Thymus (tissue), 14 donors: ENCODE measurements at places on chromosomes 4 and X. TPM values are rescaled to one million over a fixed set of nuclear protein-coding genes. Genes with fewer than 3 reads are reported as not detected.

GRCh38 chrX:40007131-40007755 is 90.5 kb downstream of the BCOR start:
- peaks cover 88% of the 10 kb centered on the region for H3K27me3 ChIP-seq
- no peak for DNase-seq
- H3K4me3 ChIP-seq = no peak overlapping the region
- H3K27ac ChIP-seq = no peak overlapping the region
- H3K36me3 ChIP-seq = no peaks in the 10 kb centered on the region

DNA sequence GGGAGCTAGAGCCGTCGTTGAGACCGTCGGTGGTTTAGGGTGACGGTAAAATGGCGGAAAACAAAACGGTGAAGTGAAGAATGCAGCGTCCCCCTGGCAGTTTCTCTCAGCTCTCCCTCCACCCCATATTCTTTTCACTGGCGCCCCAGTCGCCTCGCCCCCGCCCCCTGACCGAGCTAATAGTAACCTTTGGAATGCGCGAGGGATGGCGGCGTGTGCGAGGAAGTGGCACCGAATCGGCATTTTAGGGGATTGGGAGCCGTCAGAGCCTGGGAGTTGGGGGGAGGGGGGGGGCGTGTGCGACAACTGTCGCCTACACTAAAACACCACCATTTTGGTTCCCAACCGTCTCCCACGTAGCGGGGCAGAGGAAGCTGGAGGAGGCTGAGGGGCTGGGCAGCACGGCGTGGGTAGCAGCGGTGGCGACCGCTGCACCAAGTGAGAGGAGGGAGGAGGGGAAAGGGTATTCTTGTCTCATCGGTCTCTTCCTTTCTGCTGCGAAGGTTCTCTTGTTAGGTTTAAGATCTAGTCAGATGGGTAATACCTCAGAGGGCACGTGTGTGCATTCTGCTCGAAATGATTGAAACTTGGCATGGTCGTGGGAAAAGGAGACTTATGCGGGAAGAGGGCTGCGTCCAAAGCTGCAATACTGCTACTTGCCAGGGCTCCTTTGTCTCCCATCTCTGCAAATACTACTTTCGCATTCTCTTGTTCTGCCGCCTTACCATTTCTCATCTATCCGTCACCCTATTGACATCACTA is 840 bp downstream of the ZNF711 start:
- H3K4me1 ChIP-seq = no peaks in the 10 kb centered on the region
- DNase-seq = no peak
- H3K36me3 ChIP-seq = no peaks in the 10 kb centered on the region
- peak overlapping the region; percentile 86 for H3K27ac ChIP-seq
- H3K4me3 ChIP-seq = peak overlapping the region; percentile 71

The SPANXA1 gene
- 0.09 TPM for total RNA-seq

- H3K27me3 ChIP-seq = no peaks in the 10 kb centered on the region
- H3K36me3 ChIP-seq = no peaks in the 10 kb centered on the region
- no peak for DNase-seq
- H3K27ac ChIP-seq = no peak overlapping the region
- no peak overlapping the region for H3K4me3 ChIP-seq
These were observed 856.0 kb upstream of the FRG1 start for GRCh38 chr4:189084671-189085070.

DNA sequence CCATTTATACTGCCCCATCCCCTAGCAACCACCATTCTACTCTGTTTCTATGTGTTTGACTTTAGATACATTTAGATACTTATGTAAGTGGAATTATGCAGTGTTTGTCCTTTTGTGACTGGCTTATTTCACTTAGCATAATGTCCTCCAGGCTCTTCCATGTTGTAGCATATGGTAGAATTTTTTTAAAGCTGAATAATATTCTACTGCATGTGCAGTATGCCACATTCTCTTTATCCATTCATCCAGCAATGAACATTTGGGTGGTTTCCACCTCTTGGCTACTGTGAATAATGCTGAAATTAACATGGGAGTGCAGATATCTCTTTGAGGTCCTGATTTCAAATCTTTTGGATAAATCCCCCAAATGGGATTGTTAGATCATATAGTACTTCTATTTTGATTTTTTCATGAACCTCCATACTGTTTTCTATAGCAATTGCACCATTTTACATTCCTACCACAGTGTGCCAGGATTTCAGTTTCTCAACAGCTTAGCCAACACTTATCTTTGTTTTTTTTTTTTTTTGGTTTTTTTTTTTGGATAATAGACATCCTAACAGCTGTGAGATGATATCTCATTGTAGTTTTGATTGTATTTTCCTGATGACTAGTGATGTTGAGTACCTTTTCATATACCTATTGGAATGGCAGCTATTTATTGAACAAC is 105.9 kb upstream of the LNX1 start:
- no peaks in the 10 kb centered on the region for H3K36me3 ChIP-seq
- no peak overlapping the region for H3K4me3 ChIP-seq
- no peak for DNase-seq
- H3K27me3 ChIP-seq = no peaks in the 10 kb centered on the region
- H3K4me1 ChIP-seq = no peaks in the 10 kb centered on the region
- no peak overlapping the region for H3K27ac ChIP-seq

GRCh38 chr4:148452970-148453369 is 10.8 kb upstream of the NR3C2 start:
- no peaks in the 10 kb centered on the region for H3K36me3 ChIP-seq
- H3K4me3 ChIP-seq = no peak overlapping the region
- peaks cover 12% of the 10 kb centered on the region for H3K27me3 ChIP-seq
- H3K4me1 ChIP-seq = no peaks in the 10 kb centered on the region
- no peak overlapping the region for H3K27ac ChIP-seq
